ENCODE measurements at places on chromosomes 4 and X.

DNA sequence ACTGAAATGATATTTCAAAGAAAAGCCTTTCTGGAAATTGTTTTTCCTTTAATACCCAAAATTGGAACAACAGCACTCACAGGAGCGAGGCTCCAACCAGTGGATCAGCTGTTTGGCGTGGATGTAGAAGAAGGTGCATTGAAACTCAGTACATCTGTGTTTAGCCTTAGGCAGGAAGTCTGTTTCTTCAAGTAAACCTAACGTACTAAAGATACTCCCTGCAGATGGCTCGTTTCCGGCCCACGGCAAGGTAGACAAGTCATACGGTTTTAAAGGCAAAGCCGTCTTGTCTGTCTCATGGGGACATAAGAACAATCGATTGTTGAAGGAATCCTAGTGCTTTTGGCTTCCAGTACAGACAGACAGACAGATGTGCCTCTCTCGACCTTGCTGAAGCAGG, 50.0 kb upstream of the CLCN4 start:
- no peak for DNase-seq

GRCh38 chr4:73600954-73601353, 19.3 kb downstream of the RASSF6 start:
- no peak for DNase-seq

GRCh38 chr4:27387711-27388110, 527.1 kb downstream of the STIM2 start:
- DNase-seq = no peak

- no peak for DNase-seq
Observed at GRCh38 chrX:68953331-68953730, 124.5 kb downstream of the EFNB1 start.

- no peak for DNase-seq
Observed at GRCh38 chr4:14693728-14694127, 308.6 kb upstream of the CPEB2 start.

DNA sequence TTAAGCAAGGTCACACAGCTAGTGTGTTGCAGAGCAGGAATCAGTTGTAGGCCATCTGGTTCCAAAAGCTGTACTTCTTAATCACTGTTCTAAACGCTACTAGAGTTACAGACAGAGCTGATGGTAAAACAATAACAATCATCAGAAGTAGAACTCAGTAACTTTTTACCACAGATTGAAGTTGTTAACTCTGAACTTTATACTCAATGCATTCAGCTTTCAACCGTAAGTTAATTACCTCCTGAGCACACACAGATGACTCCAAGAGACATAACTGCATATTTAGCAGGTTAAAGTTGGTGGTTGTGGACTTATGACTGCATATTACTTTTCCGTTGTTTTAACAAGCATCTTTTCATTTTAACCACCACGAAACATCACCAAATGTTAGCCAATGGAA, 127.3 kb downstream of the PRSS12 start:
- DNase-seq = no peak

GRCh38 chr4:121875652-121876051, 5.4 kb upstream of the BBS7 start:
- no peak for DNase-seq

DNA sequence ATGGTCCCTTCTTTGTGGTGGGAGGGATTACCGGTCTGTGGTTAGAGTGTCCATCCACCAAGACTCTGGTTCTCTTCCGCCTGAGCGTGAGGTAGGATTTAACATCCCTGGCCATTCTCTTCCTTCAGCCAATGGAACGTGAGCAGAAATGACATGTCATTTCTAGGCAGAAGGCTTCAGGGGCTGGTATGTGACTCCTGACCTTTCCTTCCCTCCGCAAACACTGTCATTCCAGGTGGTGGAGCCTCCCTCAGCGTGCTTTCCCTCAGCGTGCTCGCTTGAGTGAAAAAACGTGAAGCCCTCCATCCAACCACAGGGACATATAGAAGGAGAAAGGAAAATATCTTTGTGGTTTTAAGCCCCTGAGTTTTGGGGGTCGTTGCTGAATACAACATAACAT, 34.0 kb upstream of the SLC10A4 start:
- no peak for DNase-seq
